Breast epithelium (tissue), 4 donors: ENCODE measurements at places on chromosomes 16 and 17. TPM values are rescaled to one million over a fixed set of nuclear protein-coding genes. Genes with fewer than 3 reads are reported as not detected.

DNA sequence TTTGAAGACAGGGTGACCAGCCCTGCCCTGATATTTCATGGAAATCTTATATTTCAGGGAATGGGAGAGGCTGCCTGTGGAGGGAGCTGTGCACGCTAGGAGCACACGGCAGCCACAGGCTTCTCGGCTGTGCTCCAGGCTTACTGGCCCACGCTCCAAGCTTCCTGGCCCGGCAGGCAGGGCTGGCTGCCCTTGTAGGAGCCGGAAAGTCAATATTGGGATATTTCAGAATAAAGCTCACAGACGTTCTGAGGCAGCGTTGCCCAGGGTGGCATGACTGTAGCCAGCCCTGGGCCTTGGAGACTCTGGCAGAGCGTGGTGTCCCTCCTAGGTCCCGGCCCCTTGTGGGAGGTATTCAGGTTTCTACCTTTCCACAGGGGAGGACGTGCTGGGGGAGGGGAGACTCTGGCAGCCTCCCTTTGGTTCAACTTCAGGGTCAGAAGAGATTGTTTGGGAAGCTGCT, 95.6 kb downstream of the NPIPB11 start:
- no peak for DNase-seq

Gene PCTP
- 19.3 TPM for total RNA-seq

Gene KCNJ12
- 0.98 TPM for total RNA-seq

Gene MEFV
- 1.8 TPM for total RNA-seq
